ENCODE measurements at places on chromosomes 6 and 20.

GRCh38 chr6:107769053-107769658 lies 55.0 kb downstream of the SCML4 start:
- no peak for DNase-seq

DNA sequence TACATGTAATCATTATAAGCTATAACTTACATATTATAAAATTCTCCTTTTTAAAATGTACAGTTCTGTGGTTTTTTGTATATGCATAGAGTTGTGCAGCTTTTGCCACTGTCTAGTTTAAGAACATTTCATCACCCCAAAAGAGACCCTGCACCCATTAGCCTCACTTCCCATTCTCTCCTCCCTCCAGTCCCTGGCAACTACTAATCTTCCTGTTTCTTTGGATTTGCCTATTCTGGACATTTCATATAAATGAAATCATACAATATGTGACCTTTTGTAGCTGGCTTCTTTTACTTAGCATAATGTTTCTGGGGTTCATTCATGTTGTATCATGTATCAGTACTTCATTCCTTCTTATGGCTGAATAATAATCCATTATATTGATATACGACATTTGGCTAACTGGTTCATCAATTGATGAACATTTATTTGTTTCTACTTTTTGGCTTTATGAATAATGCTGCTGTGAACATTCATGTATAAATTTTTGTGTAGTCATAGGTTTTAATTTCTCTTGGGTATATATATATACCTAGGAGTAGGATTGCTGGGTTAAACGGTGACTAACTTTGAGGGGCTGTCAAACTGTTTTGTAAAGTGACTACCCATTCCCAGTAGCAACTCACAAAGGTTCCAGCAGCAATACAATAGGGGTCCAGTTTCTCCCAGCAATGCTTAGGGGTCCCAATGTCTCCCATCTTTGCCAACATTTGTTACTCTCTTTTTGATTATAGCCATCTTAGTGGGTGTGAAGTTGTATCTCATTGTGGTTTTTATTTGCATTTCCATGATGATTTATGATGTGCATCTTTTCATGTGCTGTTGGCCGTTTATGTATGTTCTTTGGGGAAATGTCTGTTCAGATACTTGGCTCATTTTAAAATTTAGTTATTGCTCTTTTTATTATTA lies 10.7 kb downstream of the PTPRA start:
- DNase-seq, result no peak

DNA sequence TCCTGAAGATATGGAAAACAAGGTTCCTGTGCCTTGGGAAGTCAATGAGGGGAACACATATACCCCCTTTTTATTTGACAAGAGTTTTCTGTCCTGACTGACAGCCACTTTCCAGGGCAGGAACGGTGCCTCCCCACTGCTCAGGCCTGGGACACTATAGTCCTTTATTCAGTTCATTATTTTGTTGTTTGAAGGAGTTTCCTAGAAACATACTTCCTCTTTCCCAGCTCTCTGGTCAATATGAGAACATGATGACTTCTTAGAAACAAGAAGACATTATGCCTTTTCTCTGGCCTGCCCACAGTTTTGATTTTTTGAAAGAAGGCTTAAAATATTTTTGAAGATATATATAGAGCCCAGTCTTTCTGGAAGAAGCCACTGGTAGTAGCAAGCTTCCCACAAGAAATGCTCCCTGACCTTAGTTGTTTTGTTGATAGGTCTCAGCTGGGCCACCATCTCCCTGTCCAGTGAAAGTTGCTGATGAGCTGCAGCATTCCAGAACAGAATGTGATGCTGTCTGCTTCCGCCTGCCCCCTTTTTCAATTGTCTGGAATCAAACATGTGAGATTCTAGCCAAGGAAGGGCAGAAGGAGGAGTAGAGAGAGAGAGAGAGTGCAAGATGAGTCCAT lies 350.0 kb upstream of the PRND start:
- no peak for DNase-seq

DNA sequence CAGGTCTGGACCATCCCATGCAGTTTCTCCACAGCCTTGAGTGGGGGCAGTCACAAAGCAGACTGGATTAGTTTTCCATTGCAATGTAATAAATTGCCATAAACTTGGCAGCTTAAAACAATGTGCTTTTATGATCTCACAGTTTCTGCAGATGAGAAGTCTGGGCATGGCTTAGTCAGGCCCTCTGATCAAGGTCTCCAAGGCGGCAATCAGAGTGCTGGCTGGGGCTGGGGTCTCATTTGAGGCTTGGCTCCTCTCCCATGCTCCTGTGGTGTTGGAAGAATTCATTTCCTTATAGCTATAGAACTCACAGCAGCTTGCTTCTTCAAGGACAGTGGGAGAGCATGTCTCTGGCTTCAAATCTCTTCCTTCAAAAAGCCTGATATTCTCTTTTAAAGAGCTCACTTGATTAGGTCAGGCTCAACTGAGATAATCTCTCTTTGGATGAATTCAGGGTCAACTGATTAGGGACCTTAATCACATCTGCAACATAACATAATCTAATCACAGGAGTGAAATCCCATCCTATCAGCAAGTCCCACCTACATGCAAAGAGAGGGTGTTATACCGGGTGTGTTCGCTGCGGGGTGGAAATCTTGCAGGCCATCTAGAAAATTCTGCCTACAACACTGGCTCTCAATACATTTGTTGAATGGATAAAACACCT lies 77.4 kb upstream of the SULF2 start:
- no peak for DNase-seq

DNA sequence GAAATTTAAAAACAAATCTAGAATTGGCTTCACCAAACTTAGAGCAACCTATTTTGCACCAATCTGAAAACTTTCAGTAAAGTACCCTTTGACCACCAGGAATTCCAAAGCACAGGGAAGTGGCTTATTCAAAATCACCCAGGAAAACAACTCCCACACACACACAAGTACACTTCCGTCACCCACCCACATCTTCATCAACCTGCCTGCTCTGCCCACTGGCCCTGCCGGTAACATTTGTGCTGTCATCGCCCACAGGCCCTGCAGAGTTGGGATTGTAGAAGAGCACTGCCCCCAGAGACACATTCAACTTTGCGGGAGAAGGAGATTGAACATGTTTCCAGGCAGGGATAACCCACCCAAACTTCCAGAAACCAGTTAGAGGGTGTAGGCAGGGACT lies 19.3 kb upstream of the SCML4 start:
- peak; percentile 60 for DNase-seq

GRCh38 chr6:14333556-14334305 lies 216.2 kb downstream of the CD83 start:
- DNase-seq, result no peak

DNA sequence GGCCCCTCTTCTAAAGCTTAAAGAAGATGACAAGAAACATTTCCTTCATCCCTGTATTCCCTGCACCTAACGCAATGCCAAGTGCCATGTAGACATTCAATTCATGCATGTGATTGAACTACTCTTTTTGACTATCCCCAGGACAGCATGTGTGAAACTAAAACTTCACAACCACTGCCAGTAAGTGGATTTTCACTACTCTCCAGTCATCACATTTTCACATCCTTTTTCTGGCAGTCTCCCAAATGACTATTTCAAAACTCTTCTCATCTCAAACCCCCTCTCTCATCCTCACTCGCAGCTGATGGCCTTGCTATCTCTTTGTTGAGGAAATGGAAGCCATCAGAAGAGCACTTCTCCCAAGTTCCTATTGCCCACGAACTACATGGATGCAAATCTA lies 122.6 kb downstream of the OPRM1 start:
- DNase-seq, result no peak

GRCh38 chr20:59518881-59519706 lies 85.2 kb upstream of the PHACTR3 start:
- DNase-seq, result peak; percentile 24

GRCh38 chr20:46323557-46323956 lies 15.3 kb upstream of the CDH22 start:
- DNase-seq, result no peak

GRCh38 chr6:101543796-101544195 lies 150.3 kb downstream of the GRIK2 start:
- DNase-seq, result no peak

DNA sequence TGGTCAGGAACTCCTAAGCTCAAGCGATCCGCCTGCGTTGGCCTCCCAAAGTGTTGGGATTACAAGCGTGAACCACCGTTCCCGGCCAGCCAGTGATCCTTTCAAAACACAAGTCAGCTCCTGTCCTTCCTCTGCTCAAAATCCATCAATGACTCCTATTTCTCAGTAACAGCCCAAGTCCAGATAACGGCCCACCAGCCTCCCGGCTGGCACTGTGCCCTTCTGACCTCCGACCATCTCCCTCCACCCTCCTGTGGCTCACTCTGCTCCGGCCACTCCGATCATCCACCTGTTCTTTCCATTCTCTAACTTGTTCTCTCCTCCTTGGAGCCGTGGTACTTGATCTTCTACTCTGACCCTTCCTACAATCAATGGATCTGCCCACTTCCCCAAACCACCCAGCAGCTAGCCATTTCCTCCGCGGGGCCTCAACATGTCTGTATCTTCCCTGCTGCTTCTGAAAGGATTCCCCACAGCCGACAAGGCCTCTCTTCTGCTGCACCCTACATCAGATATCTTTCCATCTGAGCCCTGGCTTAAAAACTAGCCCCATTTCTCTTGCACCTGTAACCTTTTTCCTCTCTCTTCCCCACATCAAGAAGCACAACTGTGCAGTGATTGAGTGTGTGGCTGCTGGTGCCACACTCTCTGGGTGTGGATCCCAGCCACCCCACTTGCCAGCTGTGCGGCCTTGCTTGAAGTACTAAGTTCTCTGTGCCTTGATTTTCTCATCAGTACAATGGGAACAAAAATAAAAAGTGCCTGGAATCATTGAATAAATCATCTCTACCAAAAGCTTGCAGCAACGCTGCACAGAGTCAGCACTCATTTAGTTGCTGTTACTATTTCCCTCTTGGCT lies 6.1 kb upstream of the ZMYND8 start:
- DNase-seq, result no peak

DNA sequence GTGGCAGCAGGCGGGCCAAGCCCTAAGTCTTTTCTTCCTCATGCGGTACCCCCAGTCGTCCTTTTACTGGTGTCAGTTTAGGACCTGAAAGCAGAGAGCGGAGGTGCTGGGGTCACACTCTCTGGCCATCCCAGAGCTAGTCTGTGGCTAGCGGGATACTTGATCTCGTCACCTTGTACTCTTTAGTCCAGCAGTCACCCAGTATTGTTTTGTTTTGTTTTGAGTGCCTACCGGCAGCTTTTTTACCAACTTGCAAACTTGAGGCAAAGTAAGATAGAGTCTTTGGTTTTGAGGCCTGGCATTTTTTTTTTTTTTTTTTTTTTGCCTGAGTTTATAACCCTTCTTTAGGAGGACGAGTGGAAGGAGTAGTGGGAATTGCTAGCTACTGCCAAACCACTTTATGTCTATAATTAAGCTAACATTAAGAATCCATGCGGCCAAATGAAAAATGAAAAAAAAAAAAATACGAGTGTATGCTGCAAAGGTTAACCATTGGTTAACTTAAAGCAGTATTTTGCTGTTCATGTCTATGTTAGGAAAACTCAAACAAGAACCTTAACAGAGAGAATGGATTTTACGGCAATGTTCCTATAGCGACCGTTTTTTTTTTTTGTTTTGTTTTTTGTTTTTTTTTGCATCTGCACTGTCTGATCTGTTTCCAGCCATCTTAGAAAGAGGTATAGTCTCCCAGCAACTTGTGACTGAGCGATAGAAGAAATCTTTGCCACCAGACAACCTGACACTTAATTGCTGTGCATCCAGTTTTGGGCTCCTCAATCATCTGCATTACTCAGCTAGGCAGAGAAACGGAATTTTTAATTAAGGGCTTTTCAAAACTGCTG lies 56.9 kb downstream of the FAM217A start:
- no peak for DNase-seq

DNA sequence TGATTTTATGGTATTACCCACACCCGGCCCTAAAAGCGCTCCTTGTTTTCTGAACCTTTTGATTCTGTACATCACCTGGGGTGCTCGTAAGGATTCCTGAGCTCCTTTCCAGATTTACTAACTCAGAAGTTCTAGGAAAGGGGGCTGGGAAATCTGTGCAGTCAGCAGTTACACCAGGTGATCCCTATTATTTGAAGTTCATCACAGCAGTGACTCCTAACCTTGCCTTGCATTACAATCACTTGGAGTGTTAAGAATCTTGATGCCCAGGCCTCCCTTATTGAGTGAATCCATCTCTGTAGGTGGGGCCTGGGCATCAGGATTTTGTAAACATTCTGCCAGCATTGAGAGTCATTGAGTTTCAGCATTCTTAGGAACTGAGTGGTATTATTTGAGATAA lies 44.7 kb downstream of the BMP6 start:
- DNase-seq, result no peak

- no peak for DNase-seq
Observed at GRCh38 chr20:44022464-44022863, 107.8 kb downstream of the TOX2 start.

- peak; percentile 23 for DNase-seq
Observed at GRCh38 chr6:156828280-156828703, 51.1 kb downstream of the ARID1B start.

Measured in CD4-positive, alpha-beta T cell treated with Interleukin-6 for 4 hours (primary cell).